ENCODE measurements at places on chromosomes 11 and 22. TPM values are rescaled to one million over a fixed set of nuclear protein-coding genes. Genes with fewer than 3 reads are reported as not detected.

DNA sequence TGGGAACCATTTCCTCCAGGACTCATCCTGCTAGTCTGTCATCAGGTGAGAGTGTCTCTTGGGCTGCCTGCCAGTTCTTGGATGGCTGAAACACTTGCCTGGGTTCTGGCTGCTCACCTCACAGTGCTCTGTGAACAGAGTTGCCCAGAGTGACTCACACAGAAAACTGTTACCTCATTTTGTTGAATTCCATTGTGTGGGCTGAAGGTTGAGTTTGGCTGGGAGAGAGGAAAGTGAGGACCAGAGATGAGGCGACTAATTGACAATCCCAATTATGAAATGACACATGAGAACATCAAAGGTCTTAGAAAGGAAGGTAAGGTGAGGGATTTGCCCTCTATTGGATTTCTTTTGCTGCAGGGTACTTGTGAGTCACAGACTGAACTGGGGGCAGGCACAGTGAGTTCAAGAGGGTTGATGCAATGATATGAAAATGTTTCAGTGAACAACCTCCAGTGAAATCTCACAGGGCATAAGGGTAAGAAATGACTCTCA is 20.2 kb upstream of the CALCB start:
- no peak for DNase-seq

GRCh38 chr22:19802894-19803735 is 42.5 kb downstream of the TBX1 start:
- DNase-seq = no peak

DNA sequence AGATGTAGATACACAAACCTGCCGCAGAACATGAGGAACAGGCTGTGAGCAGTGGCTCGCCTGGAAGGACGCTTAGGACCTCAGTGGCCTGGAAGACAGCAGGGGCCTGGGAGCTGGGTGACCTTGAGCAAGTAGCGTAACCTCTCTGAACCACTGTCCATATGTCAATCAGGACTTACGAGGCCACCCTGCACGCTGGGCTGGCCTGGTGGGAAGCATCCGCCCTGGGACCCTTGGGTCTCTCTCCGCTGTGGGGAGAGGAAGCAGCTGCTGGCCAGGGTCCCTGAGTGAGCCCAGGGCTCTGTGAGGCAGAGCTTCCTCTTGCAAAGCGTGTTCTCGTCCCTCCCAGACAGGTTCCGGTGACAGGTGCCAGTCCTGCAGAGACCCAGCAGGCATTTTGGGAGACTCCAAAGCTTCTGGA is 14.0 kb upstream of the EHD1 start:
- no peak for DNase-seq

DNA sequence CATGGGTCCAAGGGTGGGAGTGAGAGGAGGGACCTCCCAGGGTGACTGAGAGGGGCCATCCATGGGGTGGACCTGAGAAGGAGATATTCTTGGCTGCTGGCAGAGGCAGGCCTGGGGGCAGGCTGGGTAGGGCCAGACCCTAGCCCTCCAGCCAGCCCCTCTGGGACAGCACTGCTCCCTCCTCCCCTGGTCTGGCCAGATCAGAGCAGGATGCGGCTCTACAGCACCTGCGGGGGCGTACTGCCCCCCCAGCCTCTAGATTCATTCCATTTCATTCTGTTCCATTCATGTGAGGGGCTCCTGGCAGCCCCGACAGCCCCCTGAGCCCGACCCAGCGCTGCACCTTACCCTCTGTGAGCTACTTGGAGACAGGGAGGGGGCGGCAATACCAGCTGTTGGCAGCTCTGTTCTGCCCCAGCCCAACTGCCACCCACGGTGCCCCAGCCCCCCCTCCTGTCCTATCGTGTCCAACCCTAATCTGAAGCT is 34.3 kb upstream of the MYRF start:
- DNase-seq = no peak

GLYATL2 gene
- polyA plus RNA-seq = 2.1 TPM
